ENCODE measurements at places on chromosomes 16 and 17.

GRCh38 chr16:72995151-72995881 is 52.6 kb downstream of the ZFHX3 start:
- DNase-seq, result no peak

DNA sequence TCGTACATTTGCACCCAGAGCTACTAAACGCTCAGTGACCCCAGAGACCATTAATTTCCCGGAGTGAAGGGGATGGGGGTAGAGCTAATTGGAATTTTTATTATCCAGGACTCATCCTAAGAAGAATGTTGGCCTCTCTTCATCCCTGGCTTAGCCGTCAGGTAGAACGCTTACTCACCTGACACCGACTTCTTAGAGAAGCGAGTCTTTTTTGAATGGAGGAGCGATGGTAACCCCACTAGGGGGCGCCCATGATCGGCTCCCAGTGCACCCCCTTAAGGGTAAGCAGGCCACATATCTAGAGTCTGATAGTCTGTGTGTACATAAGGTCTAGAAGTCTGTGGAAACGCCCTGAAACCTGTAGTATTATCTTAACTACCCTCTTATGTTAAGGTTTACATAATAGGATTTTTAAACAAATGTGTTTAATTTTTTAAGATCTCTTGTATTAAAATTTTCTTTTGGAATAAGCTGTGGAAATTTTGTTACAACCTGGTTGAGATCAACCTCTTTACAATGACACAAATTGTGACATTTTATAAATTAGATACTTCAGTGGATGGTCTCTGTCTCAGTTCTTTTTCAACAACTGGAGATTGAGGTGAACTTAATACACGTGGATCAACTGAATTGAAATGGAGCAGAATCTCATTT is 229.8 kb downstream of the CPPED1 start:
- peak; percentile 68 for DNase-seq

DNA sequence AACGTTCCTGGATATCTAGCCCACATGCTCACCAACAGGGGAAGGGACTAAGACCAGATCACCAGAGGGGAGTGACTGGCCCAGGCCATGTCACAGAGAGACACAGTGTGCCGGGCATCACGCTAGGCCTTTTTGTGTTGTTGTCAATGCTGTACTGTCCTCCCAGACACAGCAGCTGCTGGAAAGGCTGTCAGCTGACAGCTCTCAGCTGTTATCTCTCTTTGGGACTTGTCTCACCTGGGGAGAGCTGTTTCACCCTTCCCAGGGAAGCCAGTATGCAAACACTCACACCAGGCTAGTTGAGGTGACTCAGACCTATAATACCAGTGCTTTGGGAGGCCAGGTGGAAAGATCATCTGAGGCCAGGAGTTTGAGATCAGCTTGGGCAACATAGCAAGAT is 19.4 kb downstream of the UNC45B start:
- DNase-seq, result no peak

GRCh38 chr17:79028496-79029326 is 4.7 kb downstream of the C1QTNF1 start:
- DNase-seq, result no peak

DNA sequence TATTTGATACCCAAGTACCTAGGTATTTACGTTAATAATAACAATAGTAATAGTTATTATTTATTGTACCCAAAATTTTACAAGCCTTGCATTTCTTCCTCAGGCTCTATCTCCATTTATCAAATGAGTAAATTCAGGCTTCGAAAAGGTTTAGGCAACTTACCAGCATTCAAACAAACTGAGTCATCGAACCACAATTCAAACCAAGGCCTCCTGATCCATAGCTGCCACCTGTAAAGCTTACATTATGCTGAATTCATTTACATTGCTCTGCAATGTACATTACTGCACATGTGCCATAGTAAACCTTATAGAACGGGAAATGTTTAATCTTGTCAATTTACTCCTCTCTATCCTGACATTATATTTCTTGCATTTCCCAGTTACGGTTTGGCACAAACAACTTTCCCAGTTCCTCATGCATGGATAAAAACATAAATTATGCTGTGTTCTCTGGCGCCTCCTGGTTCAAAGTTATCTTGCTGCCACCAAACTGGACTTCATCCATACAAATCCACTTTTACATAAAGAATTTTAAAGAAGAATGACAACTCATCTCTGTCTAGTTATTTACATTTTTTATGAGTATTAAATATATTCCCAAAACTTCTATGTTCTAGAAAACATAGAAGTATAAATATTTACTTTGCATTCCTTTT is 360.6 kb upstream of the SOX9 start:
- DNase-seq, result no peak

GRCh38 chr16:56258508-56259424 is 67.5 kb downstream of the GNAO1 start:
- no peak for DNase-seq

- DNase-seq, result no peak
Measured at GRCh38 chr17:6675201-6675825, 23.8 kb downstream of the C17orf100 start.

DNA sequence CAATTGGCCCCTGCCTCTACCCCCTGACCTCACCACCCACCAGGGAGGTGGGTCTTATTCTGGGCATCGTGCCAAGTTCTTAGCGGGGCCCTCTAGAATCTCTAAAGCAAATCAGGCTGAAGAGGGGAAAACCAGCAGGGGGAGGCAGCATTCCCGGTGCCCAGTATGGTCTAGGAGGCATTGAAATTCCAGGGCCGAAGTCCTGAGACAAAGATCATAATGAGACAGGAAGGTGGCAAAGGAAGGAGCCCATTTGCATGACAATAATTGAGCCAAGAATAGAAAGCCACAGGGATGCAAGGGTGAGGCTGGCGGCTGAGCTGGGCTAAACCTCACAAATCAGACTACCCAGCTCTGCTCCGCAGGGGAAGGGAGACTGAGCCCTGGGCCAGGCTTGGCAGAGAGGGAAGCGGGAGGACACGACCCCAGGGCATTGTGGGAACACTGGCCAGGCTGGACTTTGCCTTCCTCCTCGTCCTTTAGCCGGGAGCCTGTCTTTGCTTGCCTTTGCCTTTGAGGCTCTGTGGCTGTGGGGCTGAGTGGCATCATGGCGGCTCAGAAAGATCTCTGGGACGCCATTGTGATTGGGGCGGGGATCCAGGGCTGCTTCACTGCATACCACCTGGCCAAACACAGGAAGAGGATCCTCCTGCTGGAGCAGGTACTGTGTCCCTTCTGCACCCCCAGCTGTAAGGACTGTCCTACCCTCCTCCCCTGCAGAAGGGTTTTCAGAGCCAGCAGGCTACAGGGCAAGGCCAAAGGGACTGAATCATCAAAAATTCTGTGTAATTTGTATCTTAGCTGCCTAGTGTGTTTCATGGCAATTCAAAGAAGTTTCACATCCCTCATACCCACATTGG is at the start of gene PIPOX:
PIPOX (plus strand) TSS at position 463 of the 860 bp plus-strand sequence; CDS start at position 548, 85 bp downstream.
- no peak for DNase-seq

- no peak for DNase-seq
Measured at GRCh38 chr17:74616696-74617095, 6.8 kb downstream of the CD300E start.

- no peak for DNase-seq
Measured at GRCh38 chr16:56282451-56282850, 91.2 kb downstream of the GNAO1 start.

- DNase-seq, result no peak
Measured at GRCh38 chr17:73938706-73939105, 264.8 kb upstream of the RPL38 start.

All from activated T-cell treated with anti-CD3 and anti-CD28 coated beads for 48 hours (primary cell).